Natural killer cell treated with Interleukin-12 subunit alpha and Interleukin-12 subunit beta and Interleukin-15 and Interleukin-18, amount 100 ng/mL, for 72 hours (primary cell): ENCODE measurements at places on chromosomes 5 and 9. TPM values are rescaled to one million over a fixed set of nuclear protein-coding genes. Genes with fewer than 3 reads are reported as not detected.

- H3K27ac ChIP-seq: peak overlapping the region; percentile 76
- peaks cover 24% of the 10 kb centered on the region for H3K4me1 ChIP-seq
- DNase-seq: no peak
These were observed 644 bp upstream of the CTNNAL1 start for GRCh38 chr9:109013679-109014607.

DNA sequence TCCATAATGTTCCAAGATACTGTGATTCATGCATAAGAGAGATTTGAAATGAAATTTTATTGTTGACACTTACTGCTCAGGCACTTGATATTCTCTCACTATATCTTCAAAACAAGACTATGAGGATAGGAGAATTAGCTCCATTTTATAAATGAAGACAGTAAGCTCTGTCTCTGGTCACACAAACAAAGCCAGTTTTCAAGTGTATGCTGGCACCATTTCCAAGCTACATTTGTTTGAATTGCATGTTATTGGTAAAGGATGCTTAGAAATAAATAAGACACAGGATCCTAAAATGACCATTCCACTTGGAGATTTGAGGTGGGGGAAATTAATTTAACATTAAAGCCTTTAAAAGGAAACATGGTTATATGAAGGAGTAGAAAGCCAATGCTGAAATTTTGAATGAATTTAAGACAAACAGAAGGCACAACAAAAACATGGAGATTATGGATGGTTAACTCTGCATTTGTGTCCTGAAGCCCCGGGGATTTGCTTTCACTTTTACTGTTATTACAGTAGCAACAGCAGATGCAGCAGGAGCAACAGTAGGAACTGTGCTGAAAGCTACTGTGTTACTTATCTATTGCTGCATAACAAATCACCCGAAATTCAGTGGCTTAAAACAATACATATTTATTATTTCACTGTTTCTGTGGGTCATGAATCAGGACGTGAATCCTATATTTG is 79.7 kb upstream of the ASTN2 start:
- no peaks in the 10 kb centered on the region for H3K27me3 ChIP-seq
- peaks cover 22% of the 10 kb centered on the region for H3K4me1 ChIP-seq
- no peak overlapping the region for H3K27ac ChIP-seq
- peak overlapping the region; percentile 10 for H3K4me3 ChIP-seq
- no peaks in the 10 kb centered on the region for H3K36me3 ChIP-seq

- H3K4me3 ChIP-seq: no peak overlapping the region
- no peaks in the 10 kb centered on the region for H3K4me1 ChIP-seq
- no peaks in the 10 kb centered on the region for H3K36me3 ChIP-seq
- no peak overlapping the region for H3K27ac ChIP-seq
- no peak for DNase-seq
These were observed 270.8 kb upstream of the DAPK1 start for GRCh38 chr9:87226896-87227295.

- DNase-seq: no peak
- no peaks in the 10 kb centered on the region for H3K27me3 ChIP-seq
- H3K4me3 ChIP-seq: no peak overlapping the region
- peak overlapping the region; percentile 71 for H3K27ac ChIP-seq
These were observed 54.9 kb downstream of the RAD23B start for GRCh38 chr9:107337676-107338590.

DNA sequence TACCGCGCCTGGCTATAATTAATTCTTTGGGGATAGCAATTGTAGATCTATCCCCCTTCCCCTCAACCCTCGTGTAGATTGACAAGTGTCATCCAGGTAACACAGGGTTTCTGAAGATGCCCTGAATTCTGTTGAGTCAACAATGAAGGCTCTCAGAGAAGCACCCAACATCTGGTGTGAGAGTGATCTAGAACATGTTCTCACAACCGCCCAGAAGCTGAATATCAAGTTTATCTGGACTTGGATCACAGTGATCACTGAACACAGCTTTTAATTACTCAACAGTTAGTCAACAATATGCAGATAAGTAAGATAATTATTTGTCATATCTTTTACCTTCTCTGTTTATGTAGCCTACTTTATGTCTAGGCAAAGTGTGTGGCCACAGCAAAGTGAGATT is 204.2 kb upstream of the RGMB start:
- H3K36me3 ChIP-seq: no peaks in the 10 kb centered on the region
- DNase-seq: no peak
- no peak overlapping the region for H3K4me3 ChIP-seq
- no peak overlapping the region for H3K27ac ChIP-seq
- H3K27me3 ChIP-seq: no peaks in the 10 kb centered on the region

The DIMT1 gene
- 30.8 TPM for total RNA-seq

The SHC3 gene
- total RNA-seq: not detected
